Right lobe of liver (tissue), 6 donors: ENCODE measurements at places on chromosomes 2 and 18. TPM values are rescaled to one million over a fixed set of nuclear protein-coding genes. Genes with fewer than 3 reads are reported as not detected.

CACNB4 gene
- total RNA-seq = 0.30 TPM

ERICH2 gene
- not detected for total RNA-seq

MAP2 gene
- total RNA-seq = 2.2 TPM

PID1 gene
- total RNA-seq = 54.2 TPM
